ENCODE measurements at places on chromosomes 3 and 15. TPM values are rescaled to one million over a fixed set of nuclear protein-coding genes. Genes with fewer than 3 reads are reported as not detected.

DNA sequence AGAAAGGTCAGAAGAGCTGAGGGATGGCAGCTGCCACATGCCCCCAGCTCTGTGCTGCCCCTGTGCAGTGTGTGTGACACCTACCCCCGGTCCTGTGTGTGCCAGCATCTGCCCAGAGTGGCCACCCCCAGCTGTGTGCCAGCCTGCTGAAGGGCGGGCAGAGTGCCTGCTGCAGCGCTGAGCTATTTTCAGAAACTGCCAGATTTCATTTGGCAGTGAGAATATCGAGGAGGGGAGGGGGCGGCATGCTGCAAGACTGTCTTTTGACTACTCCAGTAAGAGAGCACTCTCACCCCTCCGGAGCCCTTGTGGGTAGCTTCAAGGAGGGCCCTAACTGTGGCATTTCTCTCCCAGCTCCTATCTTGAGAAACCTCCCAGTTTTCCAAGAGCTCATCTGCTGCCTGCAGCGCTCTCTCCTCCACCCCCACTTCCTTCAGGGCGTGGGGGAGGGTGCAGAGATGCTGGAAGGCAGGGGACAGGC is 25.2 kb upstream of the DOCK3 start:
- H3K4me3 ChIP-seq = no peak overlapping the region
- H3K36me3 ChIP-seq = peaks cover 3% of the 10 kb centered on the region
- H3K27ac ChIP-seq = no peak overlapping the region

DNA sequence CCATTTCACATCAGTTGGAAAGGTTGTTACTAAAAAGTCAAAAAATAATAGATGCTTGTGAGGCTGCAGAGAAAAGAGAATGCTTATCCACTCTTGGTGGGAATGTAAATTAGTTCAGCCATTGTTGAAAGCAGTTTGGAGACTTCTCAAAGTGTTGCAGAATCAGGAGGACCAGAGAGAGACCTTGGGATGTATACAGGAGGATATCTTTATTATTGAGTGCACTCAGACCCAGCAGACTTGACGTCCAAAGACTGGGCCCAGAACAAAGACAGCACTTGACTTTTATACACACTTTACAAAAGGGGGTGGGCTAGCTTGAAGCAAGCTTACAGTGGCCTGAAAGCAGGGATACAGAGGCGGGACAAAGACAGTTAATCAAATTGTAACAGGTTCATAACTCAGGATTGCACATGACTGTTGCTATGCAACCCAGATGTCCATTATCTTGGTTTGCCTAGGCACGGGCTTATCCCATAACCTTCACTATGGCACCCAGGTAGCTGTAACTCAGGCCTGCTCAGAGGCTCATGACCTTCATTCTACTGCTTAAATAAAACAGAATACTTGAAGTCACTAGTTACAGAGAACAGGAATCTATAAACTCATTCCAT is 127.7 kb downstream of the SPATA16 start:
- no peak overlapping the region for H3K4me3 ChIP-seq
- no peaks in the 10 kb centered on the region for H3K4me1 ChIP-seq
- DNase-seq = no peak
- H3K27me3 ChIP-seq = no peaks in the 10 kb centered on the region

- no peaks in the 10 kb centered on the region for H3K36me3 ChIP-seq
- H3K27me3 ChIP-seq = no peaks in the 10 kb centered on the region
- no peak overlapping the region for H3K27ac ChIP-seq
Observed at GRCh38 chr3:172696357-172696756, 14.5 kb downstream of the NCEH1 start.

GRCh38 chr3:61871644-61872043 is 310.3 kb downstream of the PTPRG start:
- no peak overlapping the region for H3K27ac ChIP-seq
- peaks cover 46% of the 10 kb centered on the region for H3K4me1 ChIP-seq
- H3K36me3 ChIP-seq = peaks cover 2% of the 10 kb centered on the region
- no peak overlapping the region for H3K4me3 ChIP-seq
- no peaks in the 10 kb centered on the region for H3K27me3 ChIP-seq

The DISP2 gene
- total RNA-seq = 2.2 TPM

The TMEM158 gene
- total RNA-seq = 6.9 TPM

The SEMA6D gene
- total RNA-seq = 4.9 TPM

- H3K4me1 ChIP-seq = peaks cover 61% of the 10 kb centered on the region
- no peak for DNase-seq
- no peaks in the 10 kb centered on the region for H3K27me3 ChIP-seq
Observed at GRCh38 chr3:101069901-101070798, 76.9 kb upstream of the ABI3BP start.

The KBTBD12 gene
- not detected for total RNA-seq

The LPCAT4 gene
- total RNA-seq = 32.1 TPM

- H3K27me3 ChIP-seq = no peaks in the 10 kb centered on the region
- peak; percentile 91 for DNase-seq
- H3K4me3 ChIP-seq = peak overlapping the region; percentile 96
- peak overlapping the region; percentile 98 for H3K27ac ChIP-seq
- peaks cover 41% of the 10 kb centered on the region for H3K4me1 ChIP-seq
Observed at GRCh38 chr3:156674911-156675829, 780 bp downstream of the TIPARP start.

- no peak overlapping the region for H3K4me3 ChIP-seq
- no peak overlapping the region for H3K27ac ChIP-seq
- no peaks in the 10 kb centered on the region for H3K36me3 ChIP-seq
- DNase-seq = no peak
- H3K4me1 ChIP-seq = no peaks in the 10 kb centered on the region
- peaks cover 3% of the 10 kb centered on the region for H3K27me3 ChIP-seq
Observed at GRCh38 chr3:192651836-192652512, 75.4 kb downstream of the FGF12 start.

DNA sequence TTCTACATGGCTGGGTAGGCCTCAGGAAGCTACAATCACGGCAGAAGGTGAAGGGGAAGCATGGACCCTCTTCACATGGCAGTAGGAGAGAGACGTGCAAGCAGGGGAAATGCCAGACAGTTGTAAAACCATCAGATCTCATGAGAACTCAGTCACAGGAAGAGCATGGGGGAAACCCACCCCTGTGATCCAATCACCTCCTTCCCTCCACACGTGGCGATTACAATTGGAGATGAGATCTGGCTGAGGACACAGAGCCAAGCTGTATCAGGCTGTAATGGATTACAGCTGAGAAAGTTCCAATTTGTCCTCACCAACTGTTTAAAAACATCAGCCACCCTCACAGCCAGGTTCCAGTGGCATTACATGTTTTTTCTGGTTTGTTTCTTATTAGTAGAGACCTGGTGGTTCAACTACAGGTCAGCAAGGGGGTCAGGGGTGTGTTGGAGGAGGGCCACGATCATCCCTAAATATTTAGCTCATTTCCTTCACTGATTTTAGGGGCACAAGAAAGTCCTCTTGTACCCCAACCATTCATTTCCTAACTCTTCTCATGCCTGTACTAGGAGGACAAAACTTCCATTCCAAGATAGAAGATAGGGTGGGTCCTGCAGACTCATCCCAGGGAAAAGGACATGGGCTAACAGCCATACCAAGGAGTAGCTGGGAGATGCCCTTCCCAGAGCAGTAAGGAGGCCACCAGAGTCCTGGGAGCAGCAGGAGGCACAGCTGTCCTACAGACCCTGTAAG is 54.4 kb downstream of the ANXA2 start:
- no peak overlapping the region for H3K4me3 ChIP-seq
- peak overlapping the region; percentile 79 for H3K27ac ChIP-seq
- DNase-seq = no peak
- H3K36me3 ChIP-seq = peaks cover 33% of the 10 kb centered on the region
- no peaks in the 10 kb centered on the region for H3K27me3 ChIP-seq
- peaks cover 73% of the 10 kb centered on the region for H3K4me1 ChIP-seq

- H3K27ac ChIP-seq = no peak overlapping the region
- no peaks in the 10 kb centered on the region for H3K4me1 ChIP-seq
- peaks cover 2% of the 10 kb centered on the region for H3K27me3 ChIP-seq
- DNase-seq = no peak
- H3K36me3 ChIP-seq = no peaks in the 10 kb centered on the region
- no peak overlapping the region for H3K4me3 ChIP-seq
Observed at GRCh38 chr3:3699816-3700633, 99.2 kb upstream of the LRRN1 start.

The C2CD4A gene
- 0.10 TPM for total RNA-seq

- peaks cover 1% of the 10 kb centered on the region for H3K27me3 ChIP-seq
- H3K36me3 ChIP-seq = peaks cover 13% of the 10 kb centered on the region
- H3K4me1 ChIP-seq = peaks cover 4% of the 10 kb centered on the region
- H3K27ac ChIP-seq = no peak overlapping the region
Observed at GRCh38 chr15:40815042-40815698, 7.9 kb upstream of the DNAJC17 start.

The KNG1 gene
- not detected for total RNA-seq

DNA sequence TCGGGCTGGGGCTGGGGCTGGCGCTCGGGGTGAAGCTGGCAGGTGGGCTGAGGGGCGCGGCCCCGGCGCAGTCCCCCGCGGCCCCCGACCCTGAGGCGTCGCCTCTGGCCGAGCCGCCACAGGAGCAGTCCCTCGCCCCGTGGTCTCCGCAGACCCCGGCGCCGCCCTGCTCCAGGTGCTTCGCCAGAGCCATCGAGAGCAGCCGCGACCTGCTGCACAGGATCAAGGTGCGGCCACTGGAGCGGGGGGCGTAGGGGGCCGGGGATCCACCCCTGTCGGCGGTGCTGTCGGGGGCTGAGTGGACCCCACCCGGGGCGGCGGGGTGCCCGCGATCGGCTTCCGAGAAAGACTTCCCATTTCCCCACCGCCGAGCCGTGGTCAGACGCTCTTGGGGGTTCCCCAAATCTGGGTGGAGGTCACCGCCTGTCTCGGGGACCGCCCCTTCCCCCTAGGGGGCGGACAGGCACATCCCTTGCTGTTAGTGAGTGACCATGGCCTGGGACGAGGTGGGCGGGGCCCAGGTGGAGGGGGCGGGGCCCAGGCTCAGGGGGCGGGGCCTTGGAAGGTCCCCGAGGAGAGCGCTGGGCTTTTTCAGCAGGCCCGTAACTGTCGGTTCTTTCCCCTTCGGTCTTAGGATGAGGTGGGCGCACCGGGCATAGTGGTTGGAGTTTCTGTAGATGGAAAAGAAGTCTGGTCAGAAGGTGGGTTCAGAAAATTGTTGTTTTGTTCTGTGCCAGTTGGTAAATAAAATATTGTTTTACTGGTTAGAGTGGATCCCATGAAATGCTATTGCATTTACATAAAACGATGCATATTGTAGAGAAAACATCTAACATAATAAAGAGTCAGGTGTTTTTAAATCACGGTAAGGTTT is 578 bp downstream of the LACTB start:
- H3K27me3 ChIP-seq = no peaks in the 10 kb centered on the region
- H3K36me3 ChIP-seq = peaks cover 12% of the 10 kb centered on the region
- peak overlapping the region; percentile 90 for H3K27ac ChIP-seq
- peaks cover 19% of the 10 kb centered on the region for H3K4me1 ChIP-seq

DNA sequence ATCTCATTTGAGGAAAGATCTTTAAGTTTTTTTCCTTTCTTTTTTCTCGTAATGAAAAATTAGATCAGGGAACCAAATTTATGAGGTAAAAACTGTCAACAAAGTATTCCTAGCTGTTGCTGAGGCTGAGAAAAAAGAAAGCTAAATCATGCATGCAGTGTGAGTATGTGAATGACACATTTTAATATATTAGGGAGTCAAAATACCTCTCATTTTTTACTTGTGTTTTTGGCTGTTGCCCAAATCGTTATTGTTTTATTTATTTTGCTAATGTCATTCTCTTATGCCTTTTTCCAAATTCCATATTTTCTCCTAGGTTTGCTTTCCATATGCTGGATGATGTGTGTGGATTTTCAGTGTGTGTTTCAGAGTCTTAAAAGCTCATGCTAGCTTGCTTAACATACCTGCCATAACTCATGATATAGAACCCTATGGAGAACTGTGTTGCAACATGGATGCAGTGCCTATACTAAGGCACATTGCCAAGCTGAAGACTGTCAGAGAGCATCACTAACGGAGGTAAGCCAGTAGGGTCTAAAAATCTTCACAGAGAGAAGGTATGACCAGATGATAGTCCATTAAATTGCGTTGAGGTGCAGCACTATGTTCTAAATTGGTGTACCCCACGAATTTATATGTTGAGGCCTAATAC is 629.5 kb upstream of the KCNMB2 start:
- no peak overlapping the region for H3K4me3 ChIP-seq
- peak overlapping the region; percentile 78 for H3K27ac ChIP-seq
- peaks cover 52% of the 10 kb centered on the region for H3K4me1 ChIP-seq
- DNase-seq = no peak
- no peaks in the 10 kb centered on the region for H3K27me3 ChIP-seq

DNA sequence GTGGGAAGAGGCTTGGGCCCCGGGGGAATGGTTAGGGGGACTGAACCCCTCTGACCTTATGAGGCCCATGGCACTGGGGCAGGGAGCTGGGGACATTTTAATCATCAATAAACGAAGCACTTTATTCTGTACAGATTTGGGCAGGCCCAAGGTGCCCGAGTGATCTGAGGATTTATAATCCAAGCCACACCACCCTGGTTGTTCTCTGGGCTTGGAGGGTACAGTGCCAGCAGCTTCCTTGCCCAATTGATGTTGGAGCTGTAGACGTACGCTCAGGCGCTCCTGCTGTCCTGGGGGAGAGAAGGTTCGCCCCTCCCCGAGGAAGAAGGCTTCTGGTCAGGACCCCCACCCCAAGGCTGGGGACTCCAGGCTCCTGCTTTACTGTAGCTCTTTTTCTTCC is 12.5 kb downstream of the ZBTB47 start:
- H3K27ac ChIP-seq = no peak overlapping the region
- H3K36me3 ChIP-seq = peaks cover 4% of the 10 kb centered on the region
- no peaks in the 10 kb centered on the region for H3K27me3 ChIP-seq
- H3K4me1 ChIP-seq = peaks cover 4% of the 10 kb centered on the region
- DNase-seq = no peak

GRCh38 chr3:11438646-11439045 is 166.4 kb downstream of the ATG7 start:
- peak overlapping the region; percentile 90 for H3K27ac ChIP-seq
- H3K4me1 ChIP-seq = peaks cover 59% of the 10 kb centered on the region
- no peak for DNase-seq
- H3K27me3 ChIP-seq = no peaks in the 10 kb centered on the region
- peaks cover 3% of the 10 kb centered on the region for H3K36me3 ChIP-seq
- H3K4me3 ChIP-seq = peak overlapping the region; percentile 17

GRCh38 chr3:13532085-13532484 is 16.8 kb upstream of the FBLN2 start:
- H3K36me3 ChIP-seq = no peaks in the 10 kb centered on the region
- H3K4me1 ChIP-seq = peaks cover 43% of the 10 kb centered on the region
- DNase-seq = no peak
- H3K4me3 ChIP-seq = no peak overlapping the region

The UCN2 gene
- 3.4 TPM for total RNA-seq
